Central memory CD8-positive, alpha-beta T cell (primary cell): ENCODE measurements at places on chromosomes 3 and 15.

GRCh38 chr3:51620543-51620942, 50.5 kb upstream of the TEX264 start:
- no peak for DNase-seq

DNA sequence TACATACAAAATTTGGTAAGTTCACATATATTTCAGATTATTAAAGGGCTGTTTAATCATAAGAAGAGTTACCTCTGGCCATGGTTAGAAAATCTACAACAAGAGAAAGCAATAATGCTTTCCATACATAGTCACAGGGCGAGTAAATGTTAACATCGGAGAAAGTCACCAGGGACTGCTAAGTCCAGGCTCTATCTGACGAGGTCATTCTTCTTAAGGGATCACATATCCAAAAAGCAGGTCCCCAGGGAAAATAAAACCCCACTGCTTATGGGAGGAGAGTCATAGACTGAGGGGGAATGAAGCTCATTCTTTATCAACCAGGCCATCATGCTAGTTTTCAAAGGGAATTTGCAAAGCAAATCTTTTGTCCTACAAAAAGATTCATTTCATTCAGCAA, 3.1 kb downstream of the PCYT1A start:
- no peak for DNase-seq

- no peak for DNase-seq
These were observed 24.4 kb downstream of the DTWD1 start for GRCh38 chr15:49645277-49645676.

DNA sequence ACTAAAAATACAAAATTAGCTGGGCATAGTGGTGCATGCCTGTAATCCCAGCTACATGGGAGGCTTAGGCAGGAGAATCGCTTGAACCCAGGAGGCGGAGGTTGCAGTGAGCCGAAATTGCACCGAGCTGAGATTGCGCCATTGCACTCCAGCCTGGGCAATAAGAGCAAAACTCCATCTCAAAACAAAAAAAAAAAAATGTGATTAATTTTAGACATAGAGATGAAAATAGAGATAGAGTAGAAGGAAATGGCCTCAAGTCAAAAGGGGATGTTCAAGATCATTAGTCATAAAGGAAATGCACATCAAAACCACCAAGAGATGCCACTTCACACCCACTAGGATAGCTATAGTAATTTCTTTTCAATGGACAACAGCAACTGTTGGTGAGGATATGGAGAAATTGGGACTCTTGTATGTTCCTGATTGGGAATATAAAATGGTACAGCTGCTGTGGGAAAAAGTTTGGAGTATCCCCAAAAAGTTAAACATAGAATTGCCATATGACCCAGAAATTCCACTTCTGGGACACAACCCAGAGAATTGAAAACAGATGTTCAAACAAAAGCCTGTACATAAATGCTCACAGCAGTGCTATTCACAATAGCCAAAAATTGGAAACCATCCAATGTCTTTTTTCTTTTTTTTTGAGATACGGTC, 55.4 kb downstream of the ABHD2 start:
- DNase-seq: no peak
